ENCODE measurements at places on chromosomes 5 and 9.

DNA sequence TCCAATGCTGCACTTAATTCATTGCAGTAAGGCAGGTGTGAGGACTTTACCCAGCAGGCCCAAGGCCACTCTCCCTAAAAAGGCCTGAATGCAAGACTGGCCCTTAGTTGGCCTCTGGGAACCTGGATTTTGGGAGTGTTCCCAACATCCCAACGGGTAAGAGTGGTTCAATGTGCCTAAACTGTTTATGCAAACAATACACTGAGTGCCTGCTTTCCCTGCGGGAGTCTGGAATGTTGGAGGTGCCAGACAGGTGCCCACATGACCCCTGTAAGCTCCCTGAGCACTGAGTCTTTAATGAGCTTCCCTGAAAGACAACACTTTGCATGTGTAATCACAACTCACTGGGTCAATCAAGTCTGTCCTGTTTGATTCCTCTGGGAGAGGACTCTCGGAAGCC is 37.4 kb downstream of the NSUN2 start:
- no peak for DNase-seq

- no peak for DNase-seq
Observed at GRCh38 chr5:142008813-142009212, 4.0 kb downstream of the GNPDA1 start.

GRCh38 chr5:158727771-158728311 is 371.9 kb downstream of the EBF1 start:
- DNase-seq, result no peak

DNA sequence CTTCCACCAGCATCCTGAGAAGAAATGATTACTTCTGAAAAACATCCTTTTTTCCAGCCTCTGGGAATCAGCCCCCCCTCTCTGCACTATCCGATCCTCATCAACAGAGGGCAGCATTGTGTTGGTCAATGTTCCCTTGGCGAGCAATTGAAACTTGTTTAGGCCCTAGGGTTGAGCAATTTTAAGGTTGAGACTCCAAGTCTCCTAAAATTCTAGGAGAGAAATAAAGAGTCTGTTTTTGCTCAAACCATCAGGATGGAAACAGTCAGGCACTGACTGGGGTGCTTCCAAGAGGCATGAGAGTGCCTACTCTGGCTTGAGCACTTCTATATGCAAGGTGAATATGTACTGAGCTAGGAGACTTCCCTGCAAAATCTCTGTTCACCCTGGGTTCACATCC is 12.4 kb upstream of the CYFIP2 start:
- no peak for DNase-seq
